ENCODE measurements at places on chromosomes 3 and 15. TPM values are rescaled to one million over a fixed set of nuclear protein-coding genes. Genes with fewer than 3 reads are reported as not detected.

- DNase-seq, result no peak
These were observed 232.2 kb downstream of the PTPRG start for GRCh38 chr3:61793521-61793920.

DNA sequence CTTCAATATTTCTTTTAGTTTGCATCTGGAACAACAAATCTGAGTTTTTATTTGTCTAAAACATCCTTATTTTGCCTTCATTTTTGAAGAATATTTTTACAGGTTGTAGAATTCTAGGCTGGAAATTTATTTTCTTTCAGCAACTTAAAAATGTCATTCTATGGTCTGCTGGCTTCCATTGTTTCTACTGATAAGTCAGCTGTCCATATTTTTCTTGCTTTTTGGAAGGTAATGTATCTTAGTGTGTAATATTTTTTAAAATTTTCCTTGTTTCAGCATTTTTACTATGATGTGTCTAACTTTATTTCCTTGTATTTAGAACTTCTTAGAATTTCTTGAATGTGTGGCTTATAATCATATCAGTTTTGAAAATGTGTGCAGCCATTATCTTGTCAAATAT lies 37.0 kb downstream of the SEMA6D start:
- no peak for DNase-seq

Gene UPK1B
- 0.33 TPM for total RNA-seq

DNA sequence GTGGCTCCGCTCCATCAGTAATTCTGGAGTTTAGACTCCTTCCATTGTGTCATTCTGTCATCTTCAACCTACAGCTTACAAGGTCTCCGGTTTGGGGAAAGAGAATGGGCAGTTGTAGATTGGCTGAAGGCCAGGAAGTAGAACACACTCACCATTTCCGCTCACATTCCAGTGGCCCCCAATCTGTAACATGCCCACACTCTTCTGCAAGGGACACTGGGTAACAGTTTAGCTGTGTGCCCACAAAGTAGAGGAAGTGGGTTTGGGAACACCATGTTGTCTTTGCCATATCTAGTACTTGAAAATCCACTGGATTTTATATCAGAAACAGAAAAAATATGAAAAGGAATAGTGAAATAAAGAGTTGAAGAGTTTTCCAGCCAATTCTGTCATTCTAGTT lies 153.5 kb downstream of the SV2B start:
- DNase-seq, result no peak

DNA sequence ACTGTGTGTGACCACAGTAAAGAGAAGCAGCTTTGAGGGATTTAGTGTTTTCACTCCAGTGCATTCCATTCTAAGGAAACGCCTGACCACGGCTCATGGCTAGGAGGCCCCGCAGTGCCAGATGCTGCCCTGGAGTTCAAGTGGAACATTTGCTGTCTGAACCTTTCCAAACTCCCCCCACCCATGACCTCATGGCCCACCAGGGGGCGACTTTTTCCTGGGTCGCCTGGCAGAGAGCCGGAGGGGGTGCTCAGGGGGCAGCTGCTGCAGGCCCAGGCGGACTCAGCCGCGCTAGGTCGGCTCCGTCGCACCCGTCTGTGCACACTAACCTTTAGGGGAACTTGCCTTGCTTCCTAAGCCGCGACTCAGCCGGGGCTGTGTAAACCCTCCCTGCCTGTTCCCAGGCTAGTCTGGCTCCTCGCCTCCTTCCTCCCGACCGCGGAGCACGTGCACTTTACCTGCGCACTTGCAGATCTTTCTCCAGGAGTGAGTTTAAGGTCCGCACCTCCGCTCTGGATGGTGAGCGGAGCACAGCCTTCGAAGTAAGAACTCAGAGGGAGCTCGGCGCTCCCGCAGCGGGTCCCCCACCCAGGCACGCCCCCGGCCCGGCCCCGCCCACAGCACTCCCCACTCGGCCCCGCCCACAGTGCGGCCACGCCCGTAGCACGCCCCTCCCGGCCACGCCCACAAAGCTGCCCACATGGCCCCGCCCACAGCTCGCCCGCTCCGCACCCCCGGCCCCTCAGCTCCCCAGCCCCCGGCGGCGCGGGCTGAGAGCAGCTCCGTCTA lies at the start of gene OCA2:
Gene OCA2 (minus strand): TSS at position 550 of the 789 bp plus-strand sequence. CDS start 17,441 bp downstream, outside the sequence.
- DNase-seq, result peak; percentile 98

GRCh38 chr3:58647381-58648141 lies 19.0 kb downstream of the FAM3D start:
- no peak for DNase-seq

Gene RPL39L
- 64.2 TPM for total RNA-seq

- peak; percentile 93 for DNase-seq
These were observed 35.1 kb downstream of the CMTM6 start for GRCh38 chr3:32467333-32468070.

DNA sequence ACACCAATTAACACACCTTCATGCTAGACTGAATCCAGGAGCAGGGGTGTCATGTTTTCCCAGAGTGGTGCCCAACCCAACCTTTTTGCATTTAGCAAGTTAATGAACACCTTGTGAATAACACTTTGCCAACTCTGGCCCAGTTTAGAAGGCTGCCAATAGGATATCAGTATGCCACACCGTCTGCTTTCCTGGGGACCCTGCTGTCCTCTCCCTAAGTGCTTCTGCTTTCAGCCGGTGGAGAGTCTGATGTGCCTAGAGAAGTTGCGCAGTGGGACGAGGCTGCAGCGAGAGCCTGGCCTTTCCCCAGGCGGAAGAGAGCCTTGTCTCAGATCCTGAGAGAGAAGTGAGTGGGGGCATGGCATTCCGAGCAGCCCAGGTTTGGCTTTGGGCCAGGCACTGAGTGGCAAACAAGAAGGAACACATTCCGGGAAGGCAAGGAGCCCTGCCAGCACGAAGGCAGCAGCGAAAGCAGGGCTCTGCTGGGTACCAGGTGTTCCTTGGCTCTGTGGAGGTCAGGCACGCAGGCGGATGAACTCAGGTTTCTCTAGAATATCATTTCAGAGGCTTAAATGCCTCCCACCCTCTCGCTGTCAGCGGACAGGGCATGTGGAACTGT lies 36.9 kb downstream of the SENP8 start:
- DNase-seq, result no peak
